ENCODE measurements at places on chromosomes 1 and 21.
A peak's percentile ranks its signal among the peaks of the same experiment; 100 is the strongest.

GRCh38 chr21:23101111-23101510 is 2102.9 kb downstream of the NCAM2 start:
- DNase-seq = no peak

- DNase-seq = no peak
Measured at GRCh38 chr1:228957535-228957934, 222.3 kb downstream of the RHOU start.

DNA sequence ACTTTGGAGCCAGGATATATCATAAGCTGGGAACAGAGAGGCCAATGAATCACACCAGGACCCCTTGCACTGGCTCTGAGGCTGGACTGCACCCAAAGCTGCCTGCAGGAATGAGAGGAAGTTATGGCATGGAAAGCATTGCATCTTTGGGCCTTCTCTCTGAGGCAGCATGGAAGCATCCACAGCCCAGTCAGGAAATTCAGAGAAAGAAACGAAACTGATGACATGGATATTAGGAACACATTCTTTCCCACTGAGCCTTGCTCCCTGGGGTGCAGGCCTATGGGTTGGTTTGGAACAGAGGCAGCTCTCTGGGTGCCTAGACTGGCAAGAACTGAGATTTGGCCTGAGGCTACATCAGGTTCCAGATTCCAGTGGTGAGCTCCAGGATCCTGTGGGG is 98.6 kb downstream of the NGF start:
- no peak for DNase-seq

GRCh38 chr1:55679971-55680370 is 464.8 kb upstream of the USP24 start:
- DNase-seq = no peak

GRCh38 chr21:40404396-40404800 is 442.6 kb downstream of the DSCAM start:
- DNase-seq = no peak

DNA sequence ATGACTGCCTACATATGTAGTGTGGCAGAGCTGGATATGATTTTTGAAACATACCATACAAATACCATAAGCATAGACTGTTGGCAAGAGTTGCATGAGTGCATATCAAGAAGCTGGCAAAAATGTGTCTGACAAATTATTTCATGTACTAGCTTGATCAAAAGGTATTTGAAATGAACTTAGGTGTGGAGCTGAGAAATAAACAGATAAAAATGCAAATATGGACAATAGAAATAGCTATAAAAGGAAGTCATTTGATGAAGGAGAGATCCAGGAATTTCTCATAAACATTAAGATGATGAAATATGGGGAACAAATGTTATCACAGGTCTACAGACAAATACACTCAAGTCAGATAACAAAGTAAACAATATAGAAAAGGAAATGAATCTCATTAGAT is 609.1 kb downstream of the PTPRC start:
- DNase-seq = no peak

- DNase-seq = no peak
Measured at GRCh38 chr1:182003953-182004586, 57.4 kb downstream of the ZNF648 start.

GRCh38 chr1:20666804-20667203 is 5.6 kb upstream of the DDOST start:
- peak; percentile 64 for DNase-seq

- no peak for DNase-seq
Measured at GRCh38 chr1:101187297-101187696, 49.5 kb upstream of the S1PR1 start.

- DNase-seq = no peak
Measured at GRCh38 chr1:24846671-24847070, 83.4 kb downstream of the RUNX3 start.

- DNase-seq = no peak
Measured at GRCh38 chr1:224851848-224852261, 77.6 kb upstream of the DNAH14 start.

DNA sequence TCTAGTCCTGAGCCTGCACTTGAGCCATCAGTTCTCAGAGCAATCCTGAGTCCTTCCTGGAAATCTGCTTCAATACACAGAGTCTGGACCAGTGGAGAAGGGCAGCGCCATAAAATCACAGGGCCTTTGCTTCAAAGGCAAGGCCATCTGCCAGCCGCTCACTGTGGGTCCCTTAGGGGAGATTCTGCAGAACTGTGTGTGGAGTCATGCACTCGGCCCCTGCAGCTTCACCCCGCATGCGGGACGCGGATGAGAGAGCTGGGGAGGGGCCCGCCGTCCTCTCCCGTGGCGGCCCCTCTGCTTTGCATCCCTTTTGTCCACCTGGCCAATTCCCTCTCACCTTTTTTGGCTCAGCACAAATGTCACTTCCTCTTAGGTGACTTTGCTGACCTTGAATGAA is 311.2 kb upstream of the VAMP3 start:
- DNase-seq = no peak

DNA sequence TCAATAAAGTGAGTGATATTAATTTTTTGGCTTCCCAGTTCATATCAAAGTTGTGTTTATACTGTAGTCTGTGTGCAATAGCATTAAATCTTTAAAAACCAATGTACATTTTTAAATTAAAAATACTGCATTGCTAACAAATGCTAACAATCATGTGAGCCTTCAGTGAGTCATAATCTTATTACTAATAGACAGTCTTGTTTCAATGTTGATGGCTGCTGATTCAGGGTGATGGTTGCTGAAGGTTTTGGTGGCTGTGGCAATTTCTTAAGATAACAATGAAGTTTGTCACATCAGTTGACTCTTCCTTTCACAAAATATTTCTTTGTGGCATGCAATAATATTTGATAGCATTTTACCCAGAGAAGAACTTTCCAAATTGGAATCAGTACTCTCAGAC is 109.0 kb downstream of the ZMYM4 start:
- DNase-seq = no peak

DNA sequence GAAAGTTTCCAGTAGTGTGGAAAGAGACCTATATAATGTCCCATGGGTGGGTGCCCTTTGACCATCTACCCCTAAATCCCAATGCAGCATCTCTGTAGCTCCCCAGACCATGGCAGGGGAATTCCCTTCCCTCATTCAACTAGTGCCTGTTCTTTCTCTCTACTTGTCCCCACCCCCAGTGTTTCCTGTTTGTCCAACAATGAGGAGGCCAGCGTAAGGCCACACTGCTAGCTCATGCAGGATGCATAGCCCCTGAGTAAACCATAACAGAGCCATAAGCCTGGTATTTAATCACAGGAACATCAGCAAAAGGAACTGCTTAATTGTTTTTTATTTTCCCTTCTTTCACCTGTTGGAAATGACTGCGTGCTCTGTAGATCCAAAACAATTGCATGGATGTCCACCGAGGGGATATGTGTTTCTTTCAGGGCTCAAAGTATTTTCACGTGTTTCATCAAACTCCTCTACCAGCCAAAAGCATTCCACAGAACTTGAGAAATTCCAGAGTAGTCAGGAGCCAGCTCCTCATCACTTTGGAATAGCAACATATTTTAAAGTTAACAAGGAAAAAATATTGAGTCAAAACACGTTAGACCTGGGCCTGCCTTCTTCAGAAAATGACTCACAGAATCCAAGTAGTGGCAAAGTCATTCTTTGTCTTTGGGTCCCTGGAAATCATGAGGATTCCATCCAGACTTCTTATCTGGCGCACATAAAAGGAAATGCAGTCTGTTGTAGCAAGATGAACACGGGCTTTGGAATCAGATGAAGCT is 162.5 kb upstream of the SGIP1 start:
- DNase-seq = no peak

DNA sequence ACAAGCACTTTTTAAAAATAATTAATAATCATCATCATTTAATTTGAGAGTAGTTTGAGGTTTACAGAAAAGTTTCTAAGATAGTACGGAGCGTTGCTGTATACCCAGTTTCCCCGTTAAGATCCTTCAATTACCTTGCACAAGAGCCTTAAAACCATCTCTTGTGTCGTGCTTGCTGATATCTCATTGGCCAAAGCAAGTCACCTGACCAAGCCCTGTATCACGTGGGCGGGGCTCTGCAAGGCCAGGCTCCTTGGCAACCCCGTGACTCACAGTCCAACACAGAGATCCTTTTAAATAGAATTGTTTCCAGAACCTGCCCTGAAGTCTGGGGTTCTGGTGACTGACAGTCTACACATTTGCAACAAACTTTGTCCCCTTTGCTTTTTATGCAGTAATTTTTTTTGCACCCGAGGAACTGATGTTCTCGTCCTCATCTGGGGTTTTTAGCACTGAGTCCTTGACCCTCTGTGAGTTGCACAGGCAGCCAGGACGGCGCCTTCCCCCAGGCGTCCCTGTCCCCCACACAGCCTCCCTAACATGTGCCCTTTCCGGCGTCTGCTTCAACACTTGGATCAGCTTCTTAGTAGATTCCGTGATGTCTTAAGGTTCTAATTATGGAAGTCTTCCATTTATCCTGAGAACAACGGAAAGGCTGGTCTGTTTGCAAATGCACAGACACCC is 183.3 kb upstream of the TMEM51 start:
- DNase-seq = peak; percentile 21

DNA sequence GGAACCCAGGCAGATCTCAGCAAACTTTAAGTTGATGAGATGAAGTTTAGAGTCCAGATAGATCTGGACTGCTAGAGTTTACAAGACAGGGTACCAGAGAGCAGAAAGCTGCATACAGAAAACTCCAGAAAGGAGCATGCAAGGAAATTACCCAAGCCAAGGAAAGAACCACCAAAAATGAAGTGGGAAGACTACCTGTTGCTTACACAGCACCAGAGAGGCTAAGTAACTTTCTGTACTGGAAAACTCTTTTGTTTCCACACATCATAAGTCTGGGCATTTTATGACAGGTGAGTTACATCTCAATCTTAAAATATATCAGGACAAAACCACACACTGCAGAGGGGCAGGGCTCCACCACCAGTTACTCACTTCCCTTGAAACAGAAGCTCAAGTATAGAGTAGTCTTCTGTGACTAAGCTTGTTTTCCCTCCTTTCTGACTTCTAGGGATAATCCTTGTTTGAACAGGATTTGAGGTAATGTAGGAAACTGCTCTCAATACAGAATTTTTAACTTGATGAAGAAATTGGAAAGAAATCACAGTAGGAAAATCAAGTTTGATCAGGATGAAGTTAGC is 17.4 kb upstream of the GJA9 start:
- no peak for DNase-seq

DNA sequence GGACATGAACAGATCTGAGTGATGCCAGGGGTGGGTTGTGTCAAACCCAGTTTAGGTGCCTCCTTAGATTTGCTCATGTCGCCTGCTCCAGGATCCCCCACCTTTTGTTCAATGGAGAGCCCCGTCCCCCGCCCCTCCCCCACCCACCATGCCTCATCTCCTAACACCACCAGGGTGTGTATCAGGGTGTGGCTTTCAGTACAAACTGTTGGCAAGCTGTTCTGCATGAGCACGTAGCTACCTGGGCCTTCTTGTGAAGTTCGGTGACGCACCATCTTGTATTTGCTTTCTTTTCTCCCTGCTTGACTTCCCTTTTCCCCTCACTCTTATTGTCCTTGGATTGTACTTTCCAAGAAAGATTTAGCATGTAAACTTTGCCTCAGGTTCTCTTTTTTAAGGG is 94.8 kb downstream of the EBNA1BP2 start:
- DNase-seq = no peak

GRCh38 chr1:91546301-91546581 is 45.6 kb downstream of the CDC7 start:
- DNase-seq = no peak

- no peak for DNase-seq
Measured at GRCh38 chr1:27360159-27361043, 6.4 kb downstream of the MAP3K6 start.

DNA sequence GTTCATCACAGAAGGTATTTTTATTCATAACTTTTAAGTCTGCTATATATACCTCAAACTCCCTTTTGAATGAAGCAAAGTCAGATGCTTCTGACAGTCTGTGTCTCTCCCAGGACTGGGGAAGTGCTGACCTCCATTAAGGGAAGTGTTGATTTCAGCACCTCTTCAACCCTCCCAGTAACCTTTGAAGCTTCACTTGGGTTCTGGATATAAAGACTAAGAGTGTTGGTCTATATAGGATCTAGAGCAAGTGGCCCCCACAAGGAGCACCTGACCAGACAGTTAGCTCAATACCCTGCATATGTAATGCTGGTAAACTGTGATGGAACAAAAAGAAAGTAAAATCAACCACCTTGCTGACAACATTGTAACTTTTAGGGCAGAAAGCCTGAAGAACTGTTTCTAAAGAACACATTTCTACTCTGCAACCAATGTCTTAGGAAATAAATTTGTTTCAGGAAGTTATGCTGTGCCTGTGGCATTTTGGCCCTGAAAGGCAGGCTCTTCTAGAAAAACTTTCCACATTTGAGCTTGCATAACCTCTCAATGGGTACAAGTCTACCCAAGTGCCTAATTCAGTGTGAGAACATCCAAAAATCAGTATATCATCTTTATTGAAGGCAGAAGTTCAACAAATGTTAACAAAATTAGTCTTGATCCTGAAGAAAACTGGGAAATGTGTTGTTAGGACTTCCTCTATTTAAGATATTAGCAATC is 865 bp upstream of the PTPN22 start:
- DNase-seq = no peak

- DNase-seq = no peak
Measured at GRCh38 chr21:33870768-33871167, 44.8 kb downstream of the ATP5PO start.

DNA sequence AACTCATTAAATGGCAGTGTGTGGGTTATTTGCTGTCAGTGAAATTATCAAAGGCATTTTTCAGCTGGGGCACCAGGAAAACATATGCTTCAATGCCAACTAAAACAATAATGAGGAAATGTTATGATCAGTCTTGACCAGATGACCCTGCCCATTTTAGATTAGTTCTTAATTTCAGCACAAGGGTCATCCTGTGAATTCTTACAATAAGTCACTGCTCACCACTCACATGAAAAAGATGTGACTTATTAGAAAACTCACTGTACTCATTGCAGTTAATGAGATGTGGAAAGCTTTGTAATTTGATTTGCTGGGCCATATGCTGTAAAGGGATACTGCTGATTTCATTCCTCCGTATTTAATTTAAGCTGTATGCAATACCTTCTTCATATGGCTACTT is 178.5 kb upstream of the LMO4 start:
- no peak for DNase-seq

DNA sequence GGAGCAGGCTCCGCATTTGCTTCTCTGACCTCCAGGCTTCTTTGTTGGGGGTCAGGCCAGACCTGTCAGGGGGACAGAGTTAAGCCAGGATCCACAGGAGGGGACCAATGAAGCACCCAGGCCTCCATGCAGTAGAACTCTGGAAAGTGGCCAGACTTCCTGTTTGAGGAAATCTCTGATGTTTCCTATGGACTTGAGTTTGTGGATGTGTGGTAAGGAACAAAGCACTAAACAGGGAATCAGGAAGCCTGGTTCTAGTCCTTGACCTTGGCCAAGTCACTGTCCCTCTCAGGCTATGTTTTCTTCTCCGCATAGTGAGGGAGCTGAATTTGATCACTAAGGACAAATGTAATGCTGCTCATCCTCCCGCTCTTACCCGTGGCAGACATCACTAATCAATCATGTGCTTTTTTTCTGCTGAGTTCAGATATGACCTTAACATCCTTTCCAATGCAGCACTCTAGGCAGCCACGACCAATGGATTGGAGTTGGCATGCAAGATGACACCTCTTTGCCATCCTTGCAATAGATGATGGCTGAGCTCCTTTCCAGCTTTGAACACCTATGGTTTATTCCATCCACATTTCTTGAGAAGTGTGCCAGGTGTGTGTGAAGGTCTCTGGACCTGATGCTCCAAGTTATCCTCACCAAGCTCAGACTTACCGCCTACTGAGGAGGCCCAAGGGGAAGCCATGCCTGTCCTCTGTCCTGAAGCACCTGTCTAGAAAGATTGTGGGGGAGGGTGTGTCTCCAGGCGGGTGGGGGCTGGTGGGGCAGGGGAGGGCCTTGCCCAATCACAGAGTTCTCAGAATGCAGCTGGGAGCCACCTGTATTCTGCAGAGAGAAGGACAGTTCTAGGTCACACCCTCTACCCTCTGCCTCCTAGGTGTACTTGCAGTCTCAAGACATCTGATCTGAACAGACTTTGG is 9.9 kb downstream of the SH2D2A start:
- no peak for DNase-seq

Data from CMK (cell line).